ENCODE measurements at places on chromosomes 12 and 14.

GRCh38 chr12:118136559-118137003 is 657 bp downstream of the PEBP1 start:
- DNase-seq = peak; percentile 39

- DNase-seq = no peak
Measured at GRCh38 chr14:69318241-69318640, 58.3 kb downstream of the GALNT16 start.

GRCh38 chr12:3275171-3276041 is 198.2 kb downstream of the TSPAN9 start:
- DNase-seq = peak; percentile 84

DNA sequence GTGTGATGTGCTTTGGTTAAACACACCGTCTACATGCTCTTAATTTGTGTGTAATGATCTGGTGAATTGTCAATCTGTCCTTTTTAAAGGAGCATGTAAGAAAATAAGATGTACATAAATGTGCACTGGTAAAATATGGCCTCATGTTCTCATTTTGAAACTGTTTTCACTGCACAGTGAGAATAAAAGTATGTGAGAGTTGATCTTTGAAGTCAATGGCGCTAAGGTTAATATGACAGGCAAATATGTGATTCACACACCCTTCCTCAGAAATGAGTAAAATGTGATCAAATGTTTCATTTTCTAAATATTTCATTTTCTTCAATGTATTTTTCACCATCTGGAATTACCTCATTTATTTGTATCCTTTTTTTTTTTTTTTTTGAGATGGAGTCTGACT is 8.3 kb upstream of the RNU6-7 start:
- no peak for DNase-seq

GRCh38 chr14:96095581-96096476 is 56.7 kb downstream of the C14orf132 start:
- DNase-seq = no peak

- no peak for DNase-seq
Measured at GRCh38 chr14:94400422-94400841, 12.0 kb upstream of the SERPINA1 start.

GRCh38 chr14:53955671-53956426 is 776 bp downstream of the BMP4 start:
- DNase-seq = no peak

- no peak for DNase-seq
Measured at GRCh38 chr14:104522926-104523545, 56.5 kb upstream of the C14orf180 start.

DNA sequence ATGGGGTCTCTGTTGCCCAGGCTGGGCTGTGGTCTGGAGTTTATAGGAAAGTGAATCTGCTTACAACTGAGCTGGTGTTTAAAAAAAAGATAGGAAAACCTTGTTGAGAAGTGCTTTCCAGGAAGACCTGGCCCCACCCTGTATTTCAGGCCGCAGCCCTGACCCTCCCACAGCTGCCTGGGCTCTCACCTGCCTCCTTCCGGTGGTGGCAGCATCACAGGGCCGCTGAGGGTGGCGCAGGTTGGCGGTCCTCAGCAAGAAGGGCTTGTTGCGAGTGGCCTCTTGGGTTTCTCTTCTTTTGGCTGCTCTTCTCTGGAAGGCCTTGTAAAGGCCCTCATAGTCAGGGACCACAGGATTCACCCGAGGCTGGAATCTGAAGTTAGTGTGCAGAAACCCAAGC is 7.7 kb downstream of the FAM161B start:
- DNase-seq = no peak

GRCh38 chr12:34603382-34604035 is 581.2 kb downstream of the ALG10 start:
- DNase-seq = no peak

DNA sequence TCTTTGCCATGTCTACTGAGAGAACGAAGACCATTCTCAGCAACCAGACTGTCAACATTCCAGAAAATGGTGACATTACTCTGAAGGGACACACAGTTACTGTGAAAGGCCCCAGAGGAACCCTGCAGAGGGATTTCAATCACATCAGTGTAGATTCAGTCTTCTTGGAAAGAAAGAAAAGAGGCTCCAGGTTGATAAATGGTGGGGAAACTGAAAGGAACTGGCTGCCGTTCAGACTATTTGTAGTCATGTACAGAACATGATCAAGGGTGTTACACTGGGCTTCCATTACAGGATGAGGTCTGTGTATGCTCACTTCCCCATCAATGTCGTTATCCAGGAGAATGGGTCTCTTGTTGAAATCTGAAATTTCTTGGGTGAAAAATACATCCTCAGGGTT is 29.7 kb upstream of the PSMA6 start:
- DNase-seq = no peak

DNA sequence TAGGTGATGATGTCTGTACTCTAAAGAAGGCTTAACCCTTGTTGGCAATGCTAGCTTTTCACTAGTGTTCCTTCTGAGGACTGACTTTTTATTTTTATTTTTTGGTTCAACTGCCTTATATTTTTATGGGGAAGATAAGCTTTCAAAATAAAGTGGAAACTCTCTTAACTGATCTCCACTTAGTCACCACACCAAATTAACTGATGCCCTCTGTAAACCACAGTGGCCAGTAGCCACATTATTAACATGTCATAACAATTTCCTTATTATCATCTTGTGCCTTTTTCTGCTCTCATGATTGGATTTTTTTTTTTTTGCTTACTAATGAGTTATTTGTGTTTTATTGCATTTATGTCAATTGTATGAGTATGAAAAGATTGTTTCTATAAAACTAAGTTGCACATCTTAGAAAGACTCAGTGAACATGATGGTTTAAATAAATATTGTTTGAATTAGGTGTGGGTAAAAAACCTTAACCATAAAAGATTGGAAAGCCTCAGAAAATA is 56.9 kb downstream of the SCFD1 start:
- DNase-seq = no peak

All from activated naive CD4-positive, alpha-beta T cell treated with anti-CD3 and anti-CD28 coated beads, Interleukin-2, amount 50 U/mL, for 72 hours (primary cell).